A549 treated with ZK216348 at 1 μM for 4 hours (cell line): ENCODE measurements at places on chromosomes 4 and X. TPM values are rescaled to one million over a fixed set of nuclear protein-coding genes. Genes with fewer than 3 reads are reported as not detected.

Gene VEGFC
- total RNA-seq, result 11.2 to 13.1 TPM (median 12.5 TPM) in 5 replicates

Gene PCSK1N
- 14.2 to 57.6 TPM (median 52.0 TPM) in 5 replicates for total RNA-seq

Gene MAGEB2
- total RNA-seq, result not detected in 5 replicates

Gene FGF2
- 31.4 to 66.8 TPM (median 53.5 TPM) in 5 replicates for total RNA-seq

Gene RAI2
- total RNA-seq, result 0.11 to 0.40 TPM (median 0.21 TPM) in 4 of 5 replicates, not detected in the other

Gene SPON2
- 0.13 to 0.69 TPM (median 0.34 TPM) in 4 of 5 replicates, not detected in the other for total RNA-seq

Gene S100G
- not detected in 5 replicates for total RNA-seq

Gene TEX13C
- not detected in 5 replicates for total RNA-seq

Gene TNIP3
- 0.27 to 0.99 TPM (median 0.44 TPM) in 5 replicates for total RNA-seq
